ENCODE measurements at places on chromosomes 2 and 18.

DNA sequence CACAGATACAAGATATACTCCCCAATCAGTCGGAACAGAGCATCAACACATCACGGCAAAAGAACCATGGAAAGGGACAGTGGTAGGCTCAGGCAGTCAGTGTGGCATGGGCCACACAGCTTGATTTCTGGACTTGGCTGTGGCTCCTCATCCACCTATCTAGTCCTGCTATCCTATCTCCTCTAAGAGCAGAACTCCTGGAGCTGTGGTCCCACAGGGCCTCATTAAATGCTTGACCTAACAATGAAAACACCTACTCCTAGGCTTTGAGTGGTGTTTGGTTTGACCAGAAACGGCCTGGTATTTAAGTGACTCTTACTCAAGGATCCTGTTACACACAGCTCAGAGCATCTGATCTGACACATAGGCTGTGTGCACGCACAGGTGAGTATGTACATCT is 33.6 kb upstream of the SMAD2 start:
- no peak for DNase-seq

DNA sequence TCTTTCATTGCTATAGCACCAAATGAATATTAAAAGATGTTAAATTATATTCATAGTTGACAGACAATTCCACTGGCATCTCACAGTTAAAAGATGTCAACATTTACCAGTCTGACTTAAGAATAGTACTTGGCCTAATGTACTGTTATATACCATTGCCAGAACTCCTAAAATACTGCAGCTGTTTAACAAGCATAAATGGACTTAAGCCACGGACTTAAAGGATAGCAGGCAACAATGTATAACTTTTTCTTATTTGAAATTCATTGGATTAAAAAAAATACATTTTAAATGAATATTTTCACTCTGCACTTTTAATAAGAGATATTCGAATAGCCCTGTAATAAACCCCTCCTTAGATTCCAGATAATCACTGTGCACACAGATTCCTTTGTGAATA is 3.8 kb downstream of the TCF4 start:
- no peak for DNase-seq

DNA sequence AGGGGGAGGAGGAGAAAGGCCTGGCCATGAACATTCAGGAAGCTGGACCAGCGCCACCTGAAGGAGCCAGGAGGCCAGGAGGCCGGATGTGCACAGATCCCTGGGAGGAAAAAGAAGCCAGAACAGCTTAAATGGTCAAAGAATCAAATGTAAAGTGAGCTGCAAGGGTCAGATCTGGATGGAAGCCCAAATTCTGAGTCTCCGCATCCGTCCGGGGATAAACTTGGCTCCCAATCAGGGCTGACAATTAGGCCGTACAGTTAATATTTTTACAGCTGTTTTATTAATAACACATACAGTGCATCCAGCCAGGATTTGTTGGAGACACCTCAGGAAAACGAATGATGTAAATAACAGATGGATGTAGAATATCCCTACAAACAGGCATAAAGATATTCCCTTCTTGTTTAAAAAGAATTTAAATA is 495.1 kb upstream of the TCF4 start:
- DNase-seq: peak; percentile 78

GRCh38 chr2:171318463-171318934 is 115.3 kb downstream of the METTL8 start:
- peak; percentile 72 for DNase-seq

DNA sequence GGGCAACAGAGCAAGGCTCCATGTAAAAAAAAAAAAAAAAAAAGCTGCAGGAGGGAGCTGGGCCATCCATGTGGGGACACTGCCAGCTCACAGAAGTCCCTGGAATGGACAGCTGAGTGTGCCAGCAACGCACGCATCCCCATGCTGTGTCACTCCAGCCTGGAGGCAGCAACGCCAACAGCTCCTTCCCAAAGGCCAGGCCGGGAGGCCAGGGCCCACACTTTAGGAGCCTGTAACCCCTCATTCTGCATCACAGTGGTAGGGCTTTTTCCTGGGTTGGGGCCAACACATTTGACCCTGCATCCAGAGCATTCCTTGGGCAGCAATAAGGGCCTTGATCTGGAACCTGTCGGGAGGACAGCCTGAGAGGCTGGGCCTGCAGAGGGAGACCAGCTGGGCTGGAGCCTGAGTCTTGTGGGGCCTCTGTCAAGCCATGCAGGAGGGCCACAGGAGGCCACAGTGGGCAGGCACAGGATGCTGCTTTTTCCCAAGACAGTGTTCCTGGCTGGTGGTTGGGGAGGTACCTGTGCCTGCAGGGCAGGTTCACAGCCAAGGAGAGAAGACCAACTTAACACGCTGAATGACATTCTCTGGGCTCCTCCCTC is 16.8 kb upstream of the KCNK3 start:
- DNase-seq: no peak

DNA sequence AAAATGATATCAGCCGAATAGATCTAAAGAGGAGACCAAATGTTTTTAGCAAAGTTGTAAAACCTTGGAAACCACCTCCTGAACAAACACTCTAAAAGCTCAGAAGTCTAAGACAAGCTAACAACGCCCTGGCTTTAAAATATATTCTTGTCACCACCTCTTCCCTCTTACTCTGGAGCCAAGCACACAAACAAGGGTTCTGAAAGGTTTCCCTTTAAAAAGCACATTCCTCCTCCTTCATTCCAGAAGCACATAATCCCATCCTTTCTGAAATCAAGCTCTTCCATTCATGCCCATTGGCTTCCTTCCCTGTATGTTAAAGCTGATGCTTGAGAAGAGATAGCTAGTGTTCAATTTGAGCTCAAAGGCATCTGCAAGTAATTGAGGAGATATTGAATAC is 382.0 kb downstream of the LNPK start:
- no peak for DNase-seq

- DNase-seq: peak; percentile 57
Measured at GRCh38 chr2:171432969-171433762, 624 bp downstream of the METTL8 start.

DNA sequence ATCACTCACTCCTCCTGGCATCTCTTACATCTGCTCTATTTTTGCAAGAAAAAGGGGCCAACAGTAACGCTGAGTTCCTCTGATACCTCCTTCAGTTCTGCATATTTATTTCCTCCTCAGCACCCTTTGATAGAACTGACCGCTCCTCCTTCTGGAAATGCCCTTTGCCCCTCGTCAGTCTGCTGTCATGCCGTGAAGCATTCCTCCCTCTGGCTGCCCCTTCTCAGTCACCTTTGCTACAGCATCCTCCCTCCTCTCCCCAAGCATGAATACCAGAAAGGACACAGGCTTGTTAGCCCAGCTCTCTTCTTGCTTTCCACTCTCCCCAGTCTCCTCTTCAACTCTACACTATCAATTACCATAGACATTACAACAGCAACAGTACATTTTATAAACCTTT is 135.4 kb downstream of the NBAS start:
- no peak for DNase-seq

DNA sequence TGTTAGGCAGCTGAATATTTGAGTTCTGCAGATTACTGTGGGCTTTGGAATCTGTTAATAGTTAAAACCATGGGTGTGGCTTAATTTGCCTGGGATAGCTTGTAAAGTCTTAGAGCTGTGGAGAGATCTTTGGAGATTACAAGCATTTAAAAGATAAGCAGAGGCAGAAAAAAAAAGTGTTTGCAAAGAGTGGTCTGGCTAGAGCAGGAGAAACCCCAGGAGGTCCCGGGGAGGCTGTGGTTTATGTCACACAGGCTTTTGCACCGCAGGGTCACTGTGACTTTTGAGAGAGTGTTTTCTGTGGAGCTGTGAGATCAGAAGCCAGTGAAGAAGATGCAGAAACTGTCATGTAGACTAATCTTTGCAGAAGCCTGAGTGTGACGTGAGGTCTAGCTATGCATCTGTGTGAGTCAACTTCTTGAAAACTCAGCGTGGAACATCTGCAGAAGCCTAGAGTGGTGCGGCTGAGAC is 49.0 kb downstream of the SETBP1 start:
- DNase-seq: no peak

DNA sequence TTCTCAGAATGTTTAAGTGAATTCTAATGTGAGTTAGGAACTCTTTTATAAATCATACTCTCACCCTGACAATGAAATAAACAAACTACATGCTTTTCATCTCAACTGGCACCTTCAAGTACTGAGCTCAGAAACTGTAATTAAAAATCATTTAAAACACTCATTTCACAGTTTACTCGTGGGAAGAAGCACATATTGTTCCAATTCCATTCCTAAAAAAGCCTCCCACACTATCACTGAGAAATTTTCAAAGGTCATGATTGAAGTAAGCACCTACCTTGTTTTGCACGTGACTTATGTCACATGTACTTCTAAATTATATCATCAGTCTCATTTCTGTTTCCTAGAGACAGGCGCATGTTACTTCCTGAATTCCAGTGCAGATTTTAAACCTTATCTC is 678.1 kb upstream of the SLC8A1 start:
- DNase-seq: no peak

DNA sequence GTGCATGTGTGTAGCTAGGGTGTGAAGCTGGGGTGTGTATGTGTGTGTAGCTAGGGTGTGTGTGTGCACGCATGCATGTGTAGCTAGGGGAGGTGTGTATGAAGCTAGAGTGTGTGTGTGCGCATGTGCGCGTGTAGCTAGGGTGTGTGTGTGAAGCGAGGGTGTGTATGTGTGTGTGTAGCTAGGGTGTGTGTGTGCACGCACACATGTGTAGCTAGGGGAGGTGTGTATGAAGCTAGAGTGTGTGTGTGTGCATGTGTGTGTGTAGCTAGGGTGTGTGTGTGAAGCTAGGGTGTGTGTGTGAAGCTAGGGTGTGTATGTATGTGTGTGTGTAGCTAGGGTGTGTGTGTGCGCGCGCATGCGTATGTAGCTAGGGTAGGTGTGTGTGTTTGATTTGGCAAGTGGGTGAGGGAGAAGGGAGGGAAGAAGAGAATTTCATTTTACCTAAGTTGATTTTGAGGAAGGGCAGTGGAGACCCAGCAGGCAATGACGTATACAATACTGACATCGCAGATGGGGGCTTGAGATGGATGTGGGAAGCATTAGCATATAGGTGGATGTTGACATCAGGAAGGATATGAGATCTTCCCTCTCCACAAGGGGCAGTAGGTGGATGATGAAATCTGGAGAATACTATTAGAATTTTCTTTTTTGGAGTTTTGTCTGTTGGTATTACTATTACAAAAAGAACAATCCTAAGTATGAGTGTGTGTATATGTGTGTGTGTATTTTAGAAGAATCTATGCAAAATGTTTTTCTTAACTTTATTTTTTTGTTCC is 70.7 kb downstream of the PRELID3A start:
- no peak for DNase-seq

GRCh38 chr2:102062802-102063201 is 71.0 kb downstream of the IL1R2 start:
- DNase-seq: no peak

GRCh38 chr2:127527001-127527804 is 914 bp upstream of the IWS1 start:
- no peak for DNase-seq

GRCh38 chr2:133713049-133713580 is 144.9 kb upstream of the NCKAP5 start:
- DNase-seq: no peak

DNA sequence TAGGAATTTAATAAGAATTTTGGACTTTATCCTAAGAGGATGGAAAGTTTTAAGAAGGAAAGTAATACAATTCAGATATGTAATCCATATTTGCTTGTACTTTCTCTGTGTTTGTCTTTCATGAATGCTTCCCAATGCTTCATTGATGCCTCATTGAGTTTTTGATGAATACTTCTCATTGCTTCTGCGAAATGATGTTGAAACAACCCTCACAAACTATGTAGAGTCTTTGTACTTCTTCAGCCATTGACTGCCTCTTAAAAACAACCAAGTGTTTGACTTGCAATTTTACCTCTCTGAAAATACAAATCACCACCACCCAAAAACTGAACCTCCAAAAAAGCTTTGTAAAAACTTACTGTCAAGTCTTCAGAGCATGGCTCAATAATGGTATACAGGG is 424.1 kb downstream of the ERBB4 start:
- no peak for DNase-seq

GRCh38 chr2:140892436-140892835 is 1238.4 kb downstream of the LRP1B start:
- no peak for DNase-seq

DNA sequence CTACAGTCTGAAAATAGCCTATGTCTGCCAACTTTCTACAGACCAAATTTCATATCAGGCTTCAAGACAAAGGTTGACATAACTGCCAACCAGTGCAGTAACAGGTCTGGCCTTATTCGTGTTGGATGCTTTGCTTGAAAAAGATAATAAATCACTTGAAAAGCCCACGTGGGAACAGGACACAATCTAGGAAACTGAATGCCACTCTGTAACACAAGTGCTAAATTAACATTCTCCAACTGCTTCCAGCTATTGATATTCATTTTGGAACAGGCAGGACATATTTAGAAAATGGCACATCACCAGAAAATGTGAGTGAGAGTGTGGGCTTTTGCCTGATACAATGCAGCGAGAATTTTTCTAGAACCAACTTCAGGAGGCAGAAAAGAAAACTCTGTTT is 165.9 kb upstream of the CCDC150 start:
- DNase-seq: no peak

DNA sequence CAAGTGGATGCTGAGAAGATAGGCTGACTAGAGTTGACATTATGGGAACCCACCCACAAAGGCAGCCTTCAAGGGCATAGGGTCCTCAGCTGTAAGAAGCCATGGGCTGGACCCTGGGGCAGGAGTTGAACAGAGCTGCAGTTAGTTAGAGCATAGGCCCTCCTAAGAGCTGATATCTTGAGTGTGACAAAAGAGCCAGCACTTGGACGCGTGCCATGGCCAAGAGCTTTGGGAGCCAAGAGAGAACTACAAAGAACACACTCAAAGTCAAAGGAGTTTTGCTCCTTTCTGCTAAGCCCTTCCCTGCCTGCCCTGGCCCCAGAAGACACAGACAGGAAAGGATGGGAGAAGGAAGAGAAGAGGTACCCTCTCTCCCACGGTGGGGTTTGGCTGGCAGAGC is 29.9 kb upstream of the AGAP1 start:
- DNase-seq: peak; percentile 70

- DNase-seq: no peak
Measured at GRCh38 chr2:75960472-75961009, 249.8 kb upstream of the GCFC2 start.

GRCh38 chr2:1591978-1592907 is 152.1 kb downstream of the PXDN start:
- DNase-seq: peak; percentile 93
